Skeletal muscle cell (primary cell): ENCODE measurements at places on chromosomes 1 and 21.

DNA sequence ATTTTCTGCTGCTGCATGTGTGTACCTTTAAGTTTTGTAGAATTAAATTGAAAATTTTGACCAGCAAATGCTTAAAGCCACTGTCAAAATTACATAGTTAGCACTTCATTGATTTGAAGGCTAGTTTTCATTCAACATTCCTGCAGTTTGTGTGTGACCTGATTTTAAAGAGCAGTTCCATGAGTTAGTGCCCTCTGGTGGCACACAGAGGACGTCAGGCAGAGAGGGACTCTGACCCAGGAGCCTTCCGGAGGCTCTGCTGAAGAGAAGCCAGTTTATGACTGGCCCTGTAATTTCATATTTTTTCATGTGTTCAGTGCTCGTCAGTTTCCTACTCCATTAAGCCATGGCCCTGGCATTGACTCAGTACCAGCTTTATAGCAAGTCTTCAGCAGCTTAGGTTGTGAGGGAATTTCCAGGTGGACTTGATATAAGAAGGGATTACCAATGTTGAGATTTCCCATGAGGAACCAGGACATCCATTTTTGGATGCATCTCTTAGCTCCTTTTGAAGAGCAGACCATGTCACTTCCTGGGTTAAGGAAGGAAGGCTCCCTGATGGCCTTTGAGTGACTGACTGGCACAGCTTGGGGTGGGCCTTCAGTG, 104.7 kb downstream of the CAMTA1 start:
- DNase-seq: no peak

DNA sequence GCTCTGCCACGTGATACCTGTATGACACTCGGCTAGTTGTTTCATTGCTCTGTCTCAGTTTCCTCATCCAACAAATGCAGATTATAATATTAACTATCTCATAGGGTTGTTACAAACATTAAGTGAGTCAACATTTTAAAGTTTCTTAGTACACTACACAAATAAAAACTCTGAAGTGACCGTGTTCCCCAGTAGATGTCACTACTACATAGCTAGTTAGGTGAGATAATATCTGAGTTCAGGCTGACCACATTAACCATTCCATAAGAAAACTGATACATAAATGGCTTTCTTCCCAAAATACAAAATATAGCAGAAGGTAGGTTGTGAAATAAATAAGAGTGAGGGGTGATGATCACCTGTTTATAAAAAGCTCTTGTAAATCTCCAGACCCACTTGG, 214.1 kb downstream of the NUF2 start:
- DNase-seq: no peak

DNA sequence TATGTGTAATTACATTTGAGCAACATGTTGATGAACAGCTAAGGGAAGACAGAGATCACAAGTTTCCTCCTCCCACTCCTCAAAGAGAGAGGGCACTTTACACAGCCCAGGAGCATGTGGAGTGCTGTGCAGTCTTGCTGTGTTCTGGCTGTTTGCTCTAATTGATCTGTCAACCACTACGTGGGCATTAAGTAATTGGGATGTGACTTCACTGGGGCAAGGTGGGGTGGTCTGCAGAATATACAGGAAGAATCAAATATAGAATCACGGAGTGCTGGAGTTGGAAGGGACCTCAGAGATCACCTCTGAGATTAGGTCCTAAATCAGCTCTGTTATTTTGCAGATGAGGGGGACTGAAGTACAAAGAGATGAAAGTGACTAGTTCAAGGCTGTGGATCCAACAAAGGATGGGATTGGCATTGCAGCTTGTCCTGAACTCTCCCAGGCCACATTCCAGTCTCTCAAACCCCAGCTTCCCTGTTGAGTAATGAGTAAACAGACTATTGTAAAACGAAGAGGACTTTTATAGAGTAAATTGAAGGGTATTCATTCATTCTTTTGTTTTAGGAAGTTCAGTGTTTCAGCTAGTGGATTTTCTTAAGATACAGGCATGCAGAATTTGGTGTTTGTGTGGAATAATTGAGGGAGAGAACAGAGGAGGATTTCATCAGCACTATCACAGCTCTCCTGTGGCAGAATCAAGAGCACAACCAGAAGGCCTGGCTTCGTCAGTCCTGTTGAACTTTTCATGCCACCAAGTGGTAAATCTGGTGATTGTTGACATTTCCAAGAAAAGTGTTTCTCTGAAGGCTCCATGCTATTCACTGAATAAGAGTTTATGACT, 22.4 kb downstream of the NOS1AP start:
- no peak for DNase-seq

DNA sequence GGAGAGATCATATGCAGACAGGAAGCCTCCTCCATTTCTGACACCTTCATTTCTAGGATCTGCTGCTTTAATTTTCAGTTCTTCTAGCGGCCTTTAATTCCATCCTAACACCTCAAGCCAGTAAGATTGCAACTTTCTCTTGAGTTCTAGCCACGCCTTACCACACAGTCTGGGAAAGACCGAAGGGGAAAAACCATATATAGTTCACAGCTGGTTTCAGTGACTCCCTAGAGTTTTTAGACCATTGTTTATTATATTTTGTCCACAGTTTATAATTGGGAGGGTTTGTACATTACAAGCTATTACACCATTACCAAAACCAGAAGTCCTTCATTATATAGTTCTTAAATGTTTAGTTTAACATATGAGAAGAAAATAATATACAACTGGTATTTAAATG, 37.5 kb downstream of the DPH5 start:
- DNase-seq: no peak

- no peak for DNase-seq
Observed at GRCh38 chr1:197778366-197778945, 3.2 kb upstream of the DENND1B start.

- no peak for DNase-seq
Observed at GRCh38 chr1:75083848-75084514, 50.2 kb upstream of the LHX8 start.

DNA sequence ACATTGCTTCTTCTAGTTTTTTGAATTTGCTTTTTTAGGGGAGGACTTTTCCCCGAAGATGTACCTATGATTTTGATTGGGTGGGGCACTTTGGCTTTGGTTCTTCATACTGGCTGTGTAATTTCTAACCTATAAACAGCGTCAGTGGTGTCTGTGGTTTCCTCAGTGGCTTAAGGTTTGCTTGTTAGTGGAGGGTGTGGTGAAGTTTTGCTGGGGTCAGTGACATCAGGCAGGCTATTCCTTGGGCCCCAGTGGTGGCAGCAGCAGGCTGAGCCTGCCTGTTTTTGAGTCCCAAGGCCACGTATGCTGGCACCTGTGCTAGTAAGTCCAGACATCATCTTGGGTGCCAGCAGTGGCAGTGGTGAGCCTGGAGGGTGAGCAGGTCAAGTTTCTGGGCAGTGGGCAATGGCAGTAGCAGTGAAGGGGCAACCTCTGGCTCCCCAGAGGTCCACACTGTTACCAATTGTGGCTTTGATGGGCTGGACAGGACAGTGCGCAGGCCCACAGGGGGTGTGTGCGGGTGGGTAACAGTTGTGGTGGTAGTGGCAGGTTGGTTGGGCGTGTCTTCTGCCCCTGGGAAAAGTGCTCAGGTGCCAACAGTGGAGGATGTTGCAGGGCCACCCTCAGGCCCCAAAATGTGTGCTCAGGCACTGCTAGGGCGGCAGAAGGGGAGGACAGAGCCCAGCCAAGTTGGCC, 54.9 kb upstream of the B3GALT2 start:
- DNase-seq: no peak

DNA sequence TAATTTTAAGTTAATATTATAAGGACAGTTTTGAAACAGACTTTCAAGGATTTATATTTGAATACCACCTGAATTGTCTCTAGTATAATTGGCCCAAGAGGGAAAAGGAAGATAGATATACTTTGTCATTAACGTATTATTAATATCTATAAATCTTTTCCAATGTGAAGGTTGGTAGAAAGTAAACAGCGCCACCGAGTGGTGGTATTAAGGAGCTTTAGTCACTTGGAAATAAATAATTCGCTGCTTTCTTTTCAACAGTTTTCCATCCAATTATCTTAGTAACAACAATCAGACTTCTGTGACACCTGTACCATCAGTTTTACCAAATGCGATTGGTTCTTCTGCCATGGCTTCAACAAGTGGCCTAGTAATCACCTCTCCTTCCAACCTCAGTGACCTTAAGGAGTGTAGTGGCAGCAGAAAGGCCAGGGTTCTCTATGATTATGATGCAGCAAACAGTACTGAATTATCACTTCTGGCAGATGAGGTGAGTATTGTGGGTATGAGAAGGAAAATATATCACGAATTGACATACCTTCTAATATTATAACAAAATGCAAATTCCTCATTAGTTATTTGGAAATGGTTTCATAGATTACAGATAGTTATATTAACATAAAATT, 37.7 kb downstream of the SH3GLB1 start:
- DNase-seq: no peak

GRCh38 chr1:65045022-65045817, 78.9 kb upstream of the JAK1 start:
- DNase-seq: no peak

GRCh38 chr1:210049616-210050015, 111.6 kb downstream of the SYT14 start:
- DNase-seq: no peak

- peak; percentile 23 for DNase-seq
Observed at GRCh38 chr1:192311281-192311680, 5.5 kb upstream of the RGS21 start.

- no peak for DNase-seq
Observed at GRCh38 chr21:45359451-45360217, 45.3 kb upstream of the COL18A1 start.

DNA sequence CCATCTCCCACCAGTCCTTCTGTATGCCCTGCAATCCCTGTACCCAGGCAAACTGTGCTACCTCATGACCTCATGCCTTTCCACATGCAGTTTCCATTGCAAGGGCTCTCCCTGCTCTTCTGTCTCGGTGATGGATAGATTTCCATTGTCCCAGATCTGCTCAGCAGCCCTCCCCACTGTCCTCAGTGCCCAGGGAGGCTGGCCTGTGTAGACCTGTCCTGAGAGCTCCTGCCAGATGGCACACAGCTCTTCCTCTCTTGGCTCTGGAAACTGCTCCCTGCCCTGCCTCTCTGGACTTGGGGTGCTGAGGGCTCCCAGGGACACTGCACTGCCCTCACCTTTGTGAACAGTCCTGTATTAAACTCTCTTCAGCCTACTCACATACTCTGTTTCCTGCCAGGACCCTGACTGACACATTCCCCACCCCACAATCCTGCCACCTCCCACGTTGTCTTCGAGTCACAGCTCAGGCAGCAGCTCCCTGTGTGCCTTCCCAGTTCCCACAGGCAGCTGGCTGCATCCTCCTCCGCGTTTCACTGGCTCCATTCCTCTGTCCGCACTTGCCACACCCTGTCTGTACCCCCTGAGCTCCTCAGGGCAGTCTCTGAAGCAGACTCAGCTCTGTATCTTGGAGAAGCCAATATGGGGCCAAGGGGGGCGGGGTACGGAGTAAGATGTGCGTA, 57.0 kb downstream of the SPATA46 start:
- peak; percentile 44 for DNase-seq

- no peak for DNase-seq
Observed at GRCh38 chr1:246726881-246727280, 2.7 kb downstream of the SCCPDH start.

- DNase-seq: no peak
Observed at GRCh38 chr1:73778471-73778870, 419.5 kb downstream of the LRRIQ3 start.

- DNase-seq: no peak
Observed at GRCh38 chr21:35206141-35207125, 157.3 kb upstream of the RUNX1 start.

- no peak for DNase-seq
Observed at GRCh38 chr1:18234790-18235242, 127.2 kb downstream of the IGSF21 start.

DNA sequence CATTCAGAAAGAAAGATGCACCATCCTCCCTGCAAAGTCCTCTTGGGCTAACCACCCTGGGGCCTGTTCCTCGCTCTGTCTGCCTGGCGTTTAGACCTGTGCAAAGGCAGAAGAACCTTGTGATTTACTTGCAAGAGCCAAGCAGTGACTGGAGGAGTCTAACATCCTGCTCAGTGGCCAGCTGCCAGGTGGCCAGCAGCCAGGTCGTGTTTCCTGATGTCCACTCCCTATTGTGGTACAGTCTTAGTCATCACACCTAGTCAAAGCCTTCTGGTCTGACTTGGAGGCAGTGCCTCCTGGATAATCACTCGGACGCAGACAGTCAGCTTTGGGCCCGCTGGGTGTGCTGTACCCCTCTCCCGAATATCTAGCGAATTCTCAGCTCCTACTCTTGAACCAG, 118.1 kb downstream of the PGBD5 start:
- peak; percentile 73 for DNase-seq

DNA sequence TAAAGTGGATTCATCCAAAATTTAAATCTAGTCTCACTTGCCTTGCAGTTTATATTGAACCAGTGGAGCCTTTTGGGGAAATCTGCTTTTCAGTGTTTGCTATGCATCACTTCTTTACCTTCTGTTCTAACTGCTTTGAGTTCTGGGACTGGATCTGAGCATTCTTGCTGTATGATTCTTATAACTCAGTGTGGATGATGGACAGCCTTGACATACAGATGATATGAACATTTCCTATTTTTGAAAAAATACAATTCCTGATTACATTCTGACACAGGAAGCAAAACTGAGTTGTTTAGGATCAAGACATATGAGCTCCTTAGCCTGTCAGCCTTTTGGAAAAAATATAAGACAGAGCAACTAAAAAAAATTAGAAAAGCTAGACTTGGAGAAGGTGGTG, 115.2 kb downstream of the DISP1 start:
- DNase-seq: no peak

DNA sequence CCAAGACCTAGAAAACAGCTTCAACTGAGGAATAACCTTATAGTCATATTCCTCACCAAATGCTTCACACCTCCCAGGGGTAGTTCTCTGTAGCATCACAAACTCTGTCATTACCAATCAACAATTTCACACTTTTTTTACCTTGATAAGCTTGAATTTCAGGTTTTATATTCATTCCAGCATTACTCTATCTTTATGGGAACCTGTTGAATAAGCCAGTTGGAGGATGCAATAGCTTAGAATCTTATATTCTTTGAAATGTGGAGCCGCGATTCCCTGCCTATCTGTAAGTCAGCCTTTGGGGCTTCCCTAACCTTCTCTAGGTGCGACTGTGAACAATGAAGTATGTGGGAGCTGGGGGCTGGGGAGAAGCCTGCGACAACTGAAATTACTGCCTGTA, 145.4 kb downstream of the GREM2 start:
- no peak for DNase-seq

- DNase-seq: no peak
Observed at GRCh38 chr1:160401487-160401805, 1.1 kb downstream of the VANGL2 start.
